ENCODE measurements at places on chromosomes 4 and X.

GRCh38 chr4:123023647-123024046 lies 101.2 kb upstream of the NUDT6 start:
- no peak for DNase-seq

GRCh38 chr4:135434936-135435335 lies 1233.3 kb upstream of the PABPC4L start:
- no peak for DNase-seq

- DNase-seq, result no peak
Observed at GRCh38 chr4:176262243-176262642, 6.8 kb downstream of the ASB5 start.

GRCh38 chr4:48945981-48946380 lies 39.4 kb upstream of the OCIAD2 start:
- no peak for DNase-seq

GRCh38 chrX:19389227-19389845 lies 45.6 kb downstream of the PDHA1 start:
- DNase-seq, result no peak

DNA sequence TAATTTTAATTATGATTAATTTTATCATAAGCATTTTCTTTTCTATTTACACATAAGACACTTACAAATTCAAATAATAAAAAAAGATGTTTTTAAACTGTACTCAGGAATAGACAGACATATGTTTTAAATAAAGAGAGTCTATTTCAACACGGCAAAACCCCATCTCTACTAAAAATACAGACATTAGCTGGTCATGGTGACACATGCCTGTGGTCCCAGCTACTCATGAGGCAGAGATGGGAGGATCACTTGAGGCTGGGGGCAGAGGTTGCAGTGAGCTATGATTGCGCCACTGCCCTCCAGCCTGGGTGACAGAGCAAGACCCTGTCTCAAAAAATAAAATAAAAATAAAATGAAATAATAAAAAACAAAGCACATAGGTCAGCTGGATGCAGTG lies 14.8 kb downstream of the FAM9B start:
- no peak for DNase-seq

DNA sequence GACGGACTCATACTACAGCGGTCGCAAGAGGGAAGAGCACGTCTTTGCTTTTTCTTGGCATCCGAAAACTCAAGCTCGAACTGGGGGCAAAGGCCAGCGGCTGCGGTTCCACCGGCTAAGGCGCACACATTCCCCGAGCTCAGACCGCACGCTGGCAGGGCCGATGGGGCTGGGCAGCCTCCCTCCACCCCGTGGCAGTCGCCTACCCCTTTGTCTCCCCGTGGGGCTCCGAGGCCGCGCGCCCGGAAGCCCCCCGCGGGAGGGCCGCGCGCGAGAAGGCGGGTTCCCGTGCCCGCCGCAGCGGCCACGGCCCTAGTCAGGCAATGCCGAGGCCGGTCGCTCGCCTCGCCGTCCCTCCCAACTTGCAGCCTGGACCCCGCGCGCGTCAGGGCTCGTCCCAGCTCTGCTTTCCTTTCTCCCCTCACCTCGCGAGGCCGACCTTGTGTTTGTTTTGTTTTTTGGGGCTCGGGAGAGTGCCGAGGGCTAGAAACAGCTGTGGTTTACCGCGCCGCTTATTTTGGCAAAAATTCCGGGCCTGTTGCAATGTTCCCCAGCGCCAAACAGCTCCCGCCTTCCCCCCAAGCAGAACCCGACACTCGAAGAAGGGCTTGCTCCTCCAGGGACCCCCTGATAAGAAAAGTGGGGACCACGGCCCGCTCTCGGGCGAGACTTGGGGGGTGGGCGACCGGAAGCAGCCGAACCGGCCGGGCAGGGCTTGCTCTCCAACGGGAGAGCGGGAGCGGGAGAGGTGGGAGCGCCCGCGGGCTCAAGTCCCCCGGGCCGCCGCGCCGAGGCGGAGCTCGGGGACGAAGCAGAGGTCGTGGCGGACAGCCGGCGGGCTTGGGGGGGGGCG lies 561 bp upstream of the N4BP2 start:
- peak; percentile 76 for DNase-seq

DNA sequence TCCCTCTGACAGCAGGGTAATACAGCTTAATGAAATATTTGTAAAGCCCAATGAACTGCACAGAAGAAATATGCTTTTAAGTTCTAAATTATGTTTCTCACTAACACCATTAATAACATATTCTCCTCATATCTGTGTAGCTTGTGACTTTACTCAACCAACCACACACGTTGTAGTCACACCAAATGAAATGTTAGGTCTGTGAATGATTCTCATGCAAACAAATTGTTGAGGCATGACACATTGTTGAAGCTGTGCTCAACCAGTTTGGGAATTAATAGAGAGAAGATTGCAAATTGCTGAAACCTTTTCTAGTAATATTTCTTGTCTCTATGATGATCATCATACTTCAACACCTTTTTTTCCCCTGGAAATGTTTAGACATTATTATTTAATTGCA lies 645.9 kb downstream of the PCDH7 start:
- DNase-seq, result no peak

DNA sequence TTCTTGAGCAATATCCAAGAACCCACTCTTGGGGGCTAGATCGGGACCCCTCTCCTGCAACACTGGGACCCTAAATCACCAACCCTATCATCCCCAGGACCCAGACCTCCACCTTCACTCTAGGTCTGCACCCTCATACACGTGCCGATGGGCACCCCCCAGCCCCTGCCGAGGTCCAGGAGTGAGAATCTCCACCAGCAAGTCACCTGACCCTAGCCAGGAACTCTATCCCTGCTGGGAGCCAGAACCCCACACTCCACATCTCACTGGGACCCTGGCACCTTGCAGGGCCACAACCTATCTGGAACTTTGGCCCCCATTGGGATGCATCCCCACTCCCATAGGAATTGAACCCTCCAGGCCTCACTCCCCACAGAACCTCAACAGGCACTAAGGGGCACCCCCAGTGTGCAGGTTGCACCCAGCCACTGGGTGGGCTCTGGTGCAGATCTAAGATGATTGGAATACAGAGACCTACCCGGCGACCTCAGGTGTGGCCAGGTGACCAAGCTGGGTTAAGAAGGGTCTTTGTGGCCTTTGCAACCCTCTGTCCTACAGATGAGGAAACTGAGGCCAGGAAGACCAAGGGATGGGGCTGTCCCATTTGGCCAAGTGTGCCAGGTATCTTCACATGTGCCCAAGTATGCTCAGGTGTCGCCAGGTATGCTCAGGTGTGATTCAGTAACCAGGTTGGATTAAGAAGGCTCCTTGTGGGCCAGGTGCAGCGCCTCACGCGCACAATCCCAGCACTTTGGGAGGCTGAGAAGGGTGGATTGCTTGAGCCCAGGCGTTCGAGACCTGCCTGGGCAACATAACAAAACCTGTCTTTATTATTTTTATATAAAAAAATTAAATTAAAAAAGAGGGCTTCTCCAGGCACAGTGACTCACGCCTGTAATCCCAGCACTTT lies 3.1 kb upstream of the DHRSX start:
- no peak for DNase-seq

DNA sequence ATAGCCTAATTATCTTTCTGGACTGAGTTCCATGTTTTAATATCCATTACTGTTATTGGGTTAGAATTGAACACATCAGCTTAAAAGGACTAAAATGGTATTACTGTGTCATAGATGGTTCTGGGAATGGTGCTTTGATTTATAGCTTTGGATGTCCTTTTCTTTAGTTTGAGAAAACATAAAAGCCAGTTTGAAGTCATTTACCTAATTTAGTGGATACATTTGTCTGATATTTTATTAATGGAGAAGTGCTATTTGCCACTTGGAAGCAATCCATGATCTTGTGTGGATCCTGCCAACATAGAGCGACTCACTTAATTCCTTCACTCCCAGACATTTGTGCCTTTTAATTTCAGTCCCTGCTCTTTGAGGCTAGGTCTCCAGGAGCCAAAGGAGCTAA lies 212.4 kb upstream of the PACRGL start:
- no peak for DNase-seq

GRCh38 chr4:73080789-73081188 lies 11.3 kb upstream of the COX18 start:
- DNase-seq, result no peak

GRCh38 chr4:76016393-76016792 lies 6.9 kb downstream of the CXCL10 start:
- no peak for DNase-seq

DNA sequence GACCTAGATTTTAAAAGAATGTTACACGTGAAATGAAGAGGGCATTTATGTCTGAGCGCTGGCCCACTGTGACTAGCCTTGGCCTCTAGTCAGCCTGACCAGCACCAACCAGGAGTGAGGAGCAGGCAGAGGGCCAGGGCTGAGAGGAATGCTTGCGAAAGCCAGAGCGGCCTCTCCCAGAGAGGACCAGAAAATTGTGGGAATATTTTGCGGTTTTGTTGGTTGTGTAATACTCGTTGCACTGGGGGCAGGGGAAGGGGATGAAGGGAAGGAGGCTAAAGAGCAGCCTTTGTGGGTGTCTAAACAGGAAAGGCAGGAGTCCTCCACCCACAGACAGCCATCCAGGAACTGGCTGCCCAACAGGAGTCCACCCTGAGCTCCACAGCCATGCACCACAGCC lies 3.8 kb downstream of the GABRE start:
- no peak for DNase-seq

GRCh38 chr4:107799669-107800450 lies 24.9 kb upstream of the SGMS2 start:
- no peak for DNase-seq

DNA sequence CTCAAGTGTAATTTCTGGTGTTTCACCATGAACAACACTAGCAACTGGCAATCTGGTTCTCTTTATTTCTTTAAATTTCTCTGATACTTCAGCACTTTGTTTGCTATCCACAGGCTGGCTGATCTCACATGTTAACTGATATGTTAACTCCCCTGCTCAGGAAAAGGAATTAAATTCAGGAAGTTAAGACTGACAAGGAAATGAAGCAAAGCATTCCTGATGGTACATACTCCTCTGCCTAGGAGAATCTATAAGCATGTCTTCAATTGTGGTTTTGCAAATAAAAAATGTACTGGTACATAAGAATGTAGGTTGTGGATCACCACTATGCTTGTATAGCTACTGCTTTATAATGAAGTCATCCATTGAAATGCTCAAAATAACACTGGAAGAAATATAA lies 1119.2 kb upstream of the INTU start:
- no peak for DNase-seq

- DNase-seq, result no peak
Observed at GRCh38 chr4:188341428-188341827, 202.2 kb downstream of the TRIML1 start.

DNA sequence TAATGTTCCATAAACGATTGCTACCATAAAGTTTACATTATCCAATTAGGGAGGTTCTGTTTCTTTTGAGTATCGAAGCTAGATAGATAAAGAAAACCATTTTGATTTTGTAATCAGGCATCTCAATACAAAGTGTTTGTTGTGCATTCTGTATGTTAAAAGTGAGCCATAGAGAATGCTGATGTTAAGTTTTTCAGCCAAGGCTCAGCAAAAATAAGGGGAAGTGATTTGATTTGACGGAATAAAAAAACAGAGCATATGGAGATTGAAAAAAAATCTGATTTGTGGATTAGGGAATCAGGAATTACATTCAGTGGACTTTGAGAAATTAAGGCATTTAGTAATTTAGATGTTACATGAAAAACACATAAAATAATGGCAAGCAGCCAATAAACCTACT lies 314.8 kb downstream of the PPP3CA start:
- DNase-seq, result no peak

DNA sequence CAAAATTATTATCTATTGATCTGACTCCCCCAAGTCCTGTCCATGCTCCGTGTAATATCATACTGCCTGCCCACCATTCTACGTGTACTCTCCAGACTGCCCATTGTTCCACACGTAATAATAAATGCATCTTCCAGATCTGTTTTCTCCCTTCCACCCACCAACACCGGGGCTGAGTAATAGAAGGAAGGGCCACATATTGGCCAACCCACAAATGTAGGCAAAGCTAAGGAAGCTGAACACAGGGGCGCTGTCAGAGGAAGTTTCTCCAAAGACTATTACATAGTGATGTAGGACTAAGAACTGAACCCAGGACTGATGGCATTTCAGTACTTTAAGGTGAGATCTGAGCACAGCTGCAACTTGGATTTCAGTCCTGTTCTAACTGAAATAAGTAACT lies 135.8 kb upstream of the GUCY1A1 start:
- no peak for DNase-seq

DNA sequence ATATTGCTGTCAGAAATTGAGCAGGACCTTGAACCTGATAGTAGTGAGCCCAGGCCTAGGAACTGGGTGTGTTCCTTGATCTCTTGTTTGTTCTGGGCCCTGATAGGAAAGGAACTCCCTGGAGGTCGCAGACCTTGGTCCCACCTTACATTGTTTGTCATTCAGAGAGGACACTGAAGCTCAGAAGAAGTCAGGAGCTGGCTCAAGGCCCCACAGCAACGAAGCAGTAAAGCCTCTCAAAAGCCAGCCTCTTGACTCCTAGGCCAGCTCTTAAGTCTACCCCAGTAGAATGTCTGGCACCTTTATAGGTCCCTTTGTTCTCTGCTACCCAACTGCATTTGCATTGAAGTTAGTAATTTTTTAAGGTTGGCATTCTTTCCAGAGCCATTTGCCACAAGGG lies 46.8 kb downstream of the MAMLD1 start:
- no peak for DNase-seq

- DNase-seq, result no peak
Observed at GRCh38 chr4:134057356-134057755, 144.2 kb downstream of the PABPC4L start.

DNA sequence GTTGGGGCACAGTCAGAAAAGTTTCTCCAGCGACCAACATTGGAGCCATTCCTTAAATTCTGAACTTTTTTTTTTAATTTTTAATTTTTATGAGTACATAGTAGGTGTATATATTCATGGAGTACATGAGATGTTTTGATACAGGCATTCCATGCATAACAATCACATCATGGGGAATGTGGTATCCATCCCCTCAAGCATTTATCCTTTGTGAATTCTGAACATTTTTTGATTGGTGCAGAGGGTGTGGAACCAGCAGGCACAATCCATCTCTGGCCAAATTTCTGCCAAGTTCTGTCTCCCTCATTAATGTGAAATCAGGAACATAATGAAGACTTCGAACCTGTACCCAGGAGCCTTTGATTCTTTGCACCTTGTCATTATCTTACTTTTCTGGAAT lies 267.0 kb downstream of the FRMPD4 start:
- DNase-seq, result no peak

DNA sequence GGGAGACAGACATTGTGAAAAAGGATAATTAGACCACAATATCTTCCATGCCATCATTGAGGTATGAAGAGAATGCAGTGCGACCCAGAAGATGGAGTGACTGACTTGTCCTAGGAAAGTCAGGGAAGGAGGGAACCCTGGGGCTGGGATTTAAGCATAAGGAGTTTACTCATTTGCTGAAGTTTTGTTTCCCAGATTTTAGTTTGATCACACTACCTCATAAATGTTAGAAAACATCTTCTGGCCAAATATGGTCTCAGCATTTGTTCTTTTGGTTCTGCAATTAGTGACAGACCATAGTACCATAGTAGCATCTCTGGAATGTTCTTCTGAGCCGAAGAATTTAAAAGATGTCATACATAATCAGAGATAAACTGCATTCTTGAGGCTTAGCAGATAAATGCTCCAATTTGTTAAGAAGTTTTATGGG lies 96.5 kb upstream of the PGRMC2 start:
- DNase-seq, result no peak

All from neuronal stem cell (in vitro differentiated cells).